ENCODE measurements at places on chromosomes 6 and 20.

GRCh38 chr6:16183187-16183664 is 54.3 kb downstream of the MYLIP start:
- DNase-seq: no peak

DNA sequence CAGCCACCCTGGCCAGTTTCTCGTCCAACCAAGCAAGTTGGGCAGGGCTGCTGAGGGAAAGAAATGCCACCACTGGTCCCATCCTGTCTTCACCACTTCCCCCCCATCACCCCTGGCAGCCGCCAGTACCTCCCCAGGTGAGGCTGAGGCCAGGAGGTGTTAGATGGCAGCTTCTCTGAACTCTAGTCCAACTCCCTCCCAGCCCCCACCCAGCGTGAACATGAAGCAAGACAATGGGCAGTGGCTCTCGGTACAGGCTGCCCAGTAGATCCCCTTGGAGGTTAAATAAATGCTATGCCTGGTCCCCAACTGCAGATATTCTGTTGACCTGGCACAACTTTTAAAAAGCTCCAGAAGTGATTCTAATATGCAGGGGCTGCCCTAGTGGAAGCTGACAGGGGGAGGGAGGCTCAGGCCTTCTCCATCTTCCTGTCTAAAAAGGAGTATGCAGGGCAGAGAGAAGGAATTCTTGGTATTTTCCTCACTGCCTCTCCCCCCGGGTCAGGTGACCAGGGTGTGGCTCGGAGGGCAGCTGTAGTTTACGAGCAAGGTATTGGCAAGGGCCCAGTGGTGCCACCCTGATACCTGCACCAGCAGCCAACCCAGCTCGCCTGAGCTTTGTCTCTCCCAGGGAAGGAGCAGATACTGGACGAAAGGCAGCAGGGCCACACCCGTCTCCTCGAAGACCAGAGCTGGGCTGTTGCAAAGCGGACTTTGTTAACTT is 25.7 kb downstream of the KCNK5 start:
- DNase-seq: no peak

GRCh38 chr6:12369781-12370262 is 79.7 kb downstream of the EDN1 start:
- no peak for DNase-seq

DNA sequence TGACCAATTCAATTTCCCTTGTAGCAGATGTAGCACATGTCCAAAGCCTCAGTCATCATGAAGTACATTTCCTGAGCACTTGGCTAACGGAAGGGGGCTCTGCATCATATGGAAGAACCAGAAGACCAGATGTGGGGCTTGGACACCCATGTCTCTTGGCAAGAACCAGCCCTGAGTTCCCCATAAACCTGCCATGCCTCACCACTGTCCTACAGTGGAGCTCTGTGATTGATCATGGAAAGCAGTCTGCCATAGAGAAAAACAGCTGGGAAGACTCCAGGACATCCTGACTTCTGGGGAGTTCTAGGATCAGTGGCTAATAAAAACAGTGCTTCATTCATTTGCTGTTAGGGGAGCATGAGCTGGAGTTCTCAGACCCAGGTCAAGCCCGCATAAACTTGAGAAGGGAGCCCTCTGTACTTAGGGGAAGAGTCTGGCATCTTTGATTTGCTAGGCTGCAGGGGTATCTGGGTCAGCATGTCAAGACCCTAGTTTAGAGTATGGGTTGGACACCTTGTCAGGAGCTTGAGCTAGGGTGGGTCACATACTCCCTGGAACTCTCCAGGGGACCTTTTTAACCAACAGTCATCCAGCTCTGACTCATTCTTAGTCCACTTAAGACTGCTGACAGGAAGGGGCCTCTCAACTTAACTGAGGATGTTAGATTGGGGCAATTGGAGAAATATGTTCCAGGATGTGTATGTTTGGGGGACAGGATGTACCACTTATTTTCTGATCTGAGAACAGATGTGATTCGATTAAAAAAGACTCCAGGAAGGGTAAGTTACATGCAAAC is 26.3 kb upstream of the TRAM2 start:
- no peak for DNase-seq

DNA sequence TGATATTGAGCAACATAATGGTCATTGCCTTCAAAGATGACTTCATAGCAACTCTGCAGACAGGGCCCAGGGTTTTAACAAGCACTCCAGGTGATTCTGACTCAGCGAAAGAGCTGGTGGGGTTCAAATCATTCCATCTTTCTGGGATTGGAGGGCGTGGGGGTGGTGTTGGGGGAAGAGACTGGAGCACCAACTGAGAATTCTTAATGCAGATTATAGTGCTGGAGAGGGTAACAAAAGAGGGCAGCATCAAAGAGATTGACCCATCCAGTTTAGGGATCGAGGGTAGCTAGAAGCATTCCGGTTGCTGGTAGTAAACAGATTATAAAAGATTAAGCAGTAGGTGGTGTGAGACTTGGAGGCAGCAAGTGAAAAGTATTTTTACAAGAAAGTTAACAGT is 15.9 kb downstream of the PFDN4 start:
- no peak for DNase-seq

DNA sequence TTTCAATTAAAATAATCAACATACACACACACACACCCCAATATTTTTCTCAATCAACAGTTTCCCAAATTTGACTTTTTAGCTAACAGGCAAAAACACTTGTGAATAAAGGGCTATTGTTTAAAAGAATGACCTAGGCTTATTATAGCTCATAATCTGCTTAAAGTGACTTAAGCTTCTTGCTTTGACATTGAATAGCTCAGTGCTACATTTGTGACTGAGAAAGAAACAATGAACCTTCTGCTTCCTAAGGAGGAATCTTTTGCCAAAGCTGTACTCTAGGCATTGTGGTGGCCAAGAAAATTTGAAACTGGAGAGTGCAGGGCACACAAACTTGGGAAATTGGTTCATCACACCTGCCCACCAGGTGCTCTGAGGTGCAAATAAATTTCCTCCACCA is 282.0 kb downstream of the SYNE1 start:
- no peak for DNase-seq

DNA sequence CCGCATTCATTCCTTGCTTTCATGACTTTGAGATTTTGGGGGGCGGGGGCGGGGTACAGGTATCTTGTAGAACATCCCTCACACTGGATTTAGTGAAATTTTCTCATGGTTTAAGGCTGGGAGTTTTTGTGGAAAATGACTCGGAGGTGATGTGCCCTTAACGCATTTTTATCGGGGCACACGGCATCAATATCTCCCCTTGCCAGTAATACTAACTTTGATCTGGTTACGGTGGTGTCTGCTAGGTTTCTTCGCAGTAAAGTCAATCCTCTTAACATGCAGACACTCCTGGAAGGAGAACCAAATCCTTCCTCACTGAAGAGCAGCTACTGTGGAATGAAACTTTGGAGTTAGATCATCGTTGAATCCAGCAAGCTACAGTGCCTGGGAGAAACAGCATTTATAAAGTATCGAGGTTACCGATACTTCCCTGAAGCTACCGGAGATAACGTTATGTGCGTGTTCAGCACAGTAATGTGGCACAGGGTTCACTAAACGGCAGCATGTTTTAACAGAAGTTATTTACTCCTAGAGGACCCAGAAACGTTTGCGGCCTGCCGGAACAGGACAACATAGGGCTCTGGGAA is 1.2 kb upstream of the DYNLRB1 start:
- DNase-seq: no peak
